ENCODE measurements at places on chromosomes 7 and 10. TPM values are rescaled to one million over a fixed set of nuclear protein-coding genes. Genes with fewer than 3 reads are reported as not detected.
A peak's percentile ranks its signal among the peaks of the same experiment; 100 is the strongest.

- no peak overlapping the region for H3K4me3 ChIP-seq
- peak overlapping the region; percentile 0 for H3K27ac ChIP-seq
- H3K4me1 ChIP-seq = no peaks in the 10 kb centered on the region
- H3K36me3 ChIP-seq = no peaks in the 10 kb centered on the region
- no peak for DNase-seq
Measured at GRCh38 chr10:98170249-98171117, 36.0 kb downstream of the R3HCC1L start.

DNA sequence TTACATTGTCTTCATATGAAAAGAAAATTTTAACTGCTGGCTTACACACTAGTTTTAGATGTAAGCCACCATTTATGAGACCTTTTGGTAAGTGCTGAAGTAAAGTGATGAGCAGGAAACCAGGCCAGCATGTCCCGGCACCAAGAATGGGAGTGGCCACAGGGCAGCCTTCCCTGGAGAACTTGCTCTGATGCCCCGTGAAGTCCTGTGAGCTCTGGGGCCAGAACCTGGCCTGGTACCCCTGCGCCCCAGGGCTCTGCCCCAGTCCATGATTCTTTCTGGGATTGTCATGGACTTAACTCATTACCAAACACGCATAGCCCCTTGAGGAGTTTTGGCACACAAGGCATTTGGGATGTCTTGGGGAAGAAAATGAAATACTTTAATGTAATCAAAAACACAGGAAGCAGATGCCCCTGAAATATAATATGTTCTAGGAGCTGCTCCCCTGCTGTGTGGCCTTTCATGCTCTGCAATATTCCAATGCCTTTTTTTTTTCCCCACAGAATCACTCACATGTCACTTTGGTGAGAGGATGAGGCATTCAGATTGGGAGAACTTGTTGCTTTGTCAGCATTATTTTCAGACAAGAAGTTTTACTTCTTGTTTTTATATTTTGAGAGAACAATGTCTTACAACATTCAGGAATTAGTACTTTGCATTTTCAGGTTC is 53.1 kb upstream of the CXCL12 start:
- no peaks in the 10 kb centered on the region for H3K27me3 ChIP-seq
- no peaks in the 10 kb centered on the region for H3K36me3 ChIP-seq
- H3K4me3 ChIP-seq = no peak overlapping the region

GRCh38 chr7:81025360-81025759 is 106.5 kb upstream of the SEMA3C start:
- H3K27me3 ChIP-seq = no peaks in the 10 kb centered on the region
- no peak overlapping the region for H3K4me3 ChIP-seq
- no peaks in the 10 kb centered on the region for H3K36me3 ChIP-seq
- no peaks in the 10 kb centered on the region for H3K4me1 ChIP-seq

- no peak for DNase-seq
- H3K36me3 ChIP-seq = no peaks in the 10 kb centered on the region
- H3K27me3 ChIP-seq = no peaks in the 10 kb centered on the region
Measured at GRCh38 chr10:103583871-103584215, 90.3 kb downstream of the NEURL1 start.

The AKR1C4 gene
- not detected for total RNA-seq

GRCh38 chr7:66257481-66257880 is 52.3 kb downstream of the TPST1 start:
- H3K27me3 ChIP-seq = no peaks in the 10 kb centered on the region
- H3K36me3 ChIP-seq = no peaks in the 10 kb centered on the region
- H3K4me1 ChIP-seq = no peaks in the 10 kb centered on the region
- no peak overlapping the region for H3K4me3 ChIP-seq
- no peak for DNase-seq

The TMEM270 gene
- not detected for total RNA-seq

- no peak overlapping the region for H3K4me3 ChIP-seq
- H3K36me3 ChIP-seq = no peaks in the 10 kb centered on the region
- no peak overlapping the region for H3K27ac ChIP-seq
- DNase-seq = no peak
- no peaks in the 10 kb centered on the region for H3K4me1 ChIP-seq
- H3K27me3 ChIP-seq = no peaks in the 10 kb centered on the region
Measured at GRCh38 chr7:117034851-117035464, 81.7 kb downstream of the ST7 start.

DNA sequence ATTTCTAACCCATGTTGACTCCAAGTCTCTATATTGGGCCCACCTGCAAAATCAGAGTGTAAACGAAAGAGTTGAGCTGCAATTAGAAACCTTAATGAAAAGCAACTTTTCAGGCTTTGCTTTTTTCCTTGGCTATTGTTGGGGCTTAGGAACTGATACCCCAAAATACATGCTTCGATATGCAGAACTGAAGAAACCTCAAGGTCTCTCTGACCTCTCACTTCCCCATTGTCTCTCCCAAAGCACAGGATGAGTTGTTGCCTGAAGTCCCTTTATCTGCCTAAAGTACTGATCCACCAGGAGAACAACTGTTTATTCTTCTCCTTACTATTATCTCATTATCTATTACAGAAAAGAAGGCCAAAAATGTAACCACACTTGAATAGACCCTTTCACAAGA is 666.0 kb upstream of the LRRTM3 start:
- DNase-seq = no peak
- no peak overlapping the region for H3K27ac ChIP-seq

GRCh38 chr7:2967705-2968104 is 76.0 kb downstream of the CARD11 start:
- DNase-seq = no peak
- no peaks in the 10 kb centered on the region for H3K4me1 ChIP-seq
- H3K27ac ChIP-seq = no peak overlapping the region
- H3K27me3 ChIP-seq = no peaks in the 10 kb centered on the region
- no peak overlapping the region for H3K4me3 ChIP-seq

The C10orf53 gene
- total RNA-seq = not detected

The SAMD9 gene
- total RNA-seq = 7.9 TPM

DNA sequence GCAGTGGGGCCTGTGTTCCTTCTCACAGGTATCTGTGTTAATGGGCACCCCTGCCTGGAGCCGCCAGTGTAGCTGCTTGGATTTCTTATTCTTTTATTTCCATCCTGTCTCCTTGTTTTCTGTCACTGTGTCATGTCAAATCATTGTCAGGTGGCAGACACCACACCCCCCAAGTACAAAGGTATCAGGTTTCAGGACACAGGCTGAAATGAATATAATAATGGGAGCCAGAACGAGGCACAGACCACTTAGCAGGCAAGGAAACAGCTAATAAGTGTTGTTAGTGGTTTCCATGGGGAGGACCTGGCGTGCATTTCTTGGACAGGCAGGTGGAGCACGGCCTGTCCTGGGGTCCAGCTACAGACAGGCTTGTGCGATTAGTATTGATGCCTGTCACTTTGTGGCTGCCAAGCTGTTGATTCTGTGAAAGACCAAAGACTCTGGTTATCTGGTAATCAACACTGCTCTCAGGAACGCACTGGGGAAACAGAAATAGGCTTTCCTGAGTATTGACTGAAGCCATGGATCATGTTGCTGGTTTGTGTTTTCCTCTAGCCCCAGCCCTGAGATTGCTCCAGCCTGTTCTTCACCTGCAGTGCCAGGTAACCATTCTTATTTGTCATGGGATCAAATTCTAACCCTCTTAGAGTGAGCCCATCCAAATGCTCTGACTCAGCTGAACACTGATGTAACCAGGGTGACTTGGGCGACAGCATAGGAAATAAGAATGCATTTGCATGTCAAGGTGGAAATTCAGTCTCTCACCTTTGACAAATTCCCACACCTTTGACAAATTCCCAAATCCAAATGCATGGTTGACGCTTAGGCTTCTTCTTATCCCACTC is 1002.0 kb downstream of the LRMDA start:
- no peak overlapping the region for H3K4me3 ChIP-seq
- H3K27ac ChIP-seq = no peak overlapping the region
- H3K27me3 ChIP-seq = no peaks in the 10 kb centered on the region
- no peaks in the 10 kb centered on the region for H3K36me3 ChIP-seq
- DNase-seq = no peak

GRCh38 chr10:62422068-62422590 is 48.0 kb downstream of the ZNF365 start:
- H3K4me1 ChIP-seq = no peaks in the 10 kb centered on the region
- DNase-seq = no peak
- no peak overlapping the region for H3K4me3 ChIP-seq
- no peaks in the 10 kb centered on the region for H3K27me3 ChIP-seq
- H3K36me3 ChIP-seq = no peaks in the 10 kb centered on the region

- no peaks in the 10 kb centered on the region for H3K4me1 ChIP-seq
- DNase-seq = no peak
Measured at GRCh38 chr7:115410972-115411686, 489.2 kb downstream of the MDFIC start.

- no peak for DNase-seq
- no peaks in the 10 kb centered on the region for H3K27me3 ChIP-seq
- no peak overlapping the region for H3K27ac ChIP-seq
- H3K4me3 ChIP-seq = no peak overlapping the region
- no peaks in the 10 kb centered on the region for H3K4me1 ChIP-seq
Measured at GRCh38 chr7:135929722-135930141, 47.4 kb downstream of the MTPN start.

The SPDYE2B gene
- total RNA-seq = not detected

GRCh38 chr10:121831237-121831636 is 96.6 kb downstream of the ATE1 start:
- H3K27ac ChIP-seq = no peak overlapping the region
- no peaks in the 10 kb centered on the region for H3K27me3 ChIP-seq
- DNase-seq = no peak
- H3K4me1 ChIP-seq = no peaks in the 10 kb centered on the region
- no peak overlapping the region for H3K4me3 ChIP-seq

The SEMA3C gene
- total RNA-seq = 108 TPM

GRCh38 chr7:15828881-15829280 is 142.4 kb upstream of the MEOX2 start:
- no peaks in the 10 kb centered on the region for H3K36me3 ChIP-seq
- DNase-seq = no peak
- no peaks in the 10 kb centered on the region for H3K27me3 ChIP-seq
- H3K4me1 ChIP-seq = no peaks in the 10 kb centered on the region
- H3K4me3 ChIP-seq = no peak overlapping the region

The STX1A gene
- total RNA-seq = 9.5 TPM

The ZP3 gene
- 2.0 TPM for total RNA-seq

DNA sequence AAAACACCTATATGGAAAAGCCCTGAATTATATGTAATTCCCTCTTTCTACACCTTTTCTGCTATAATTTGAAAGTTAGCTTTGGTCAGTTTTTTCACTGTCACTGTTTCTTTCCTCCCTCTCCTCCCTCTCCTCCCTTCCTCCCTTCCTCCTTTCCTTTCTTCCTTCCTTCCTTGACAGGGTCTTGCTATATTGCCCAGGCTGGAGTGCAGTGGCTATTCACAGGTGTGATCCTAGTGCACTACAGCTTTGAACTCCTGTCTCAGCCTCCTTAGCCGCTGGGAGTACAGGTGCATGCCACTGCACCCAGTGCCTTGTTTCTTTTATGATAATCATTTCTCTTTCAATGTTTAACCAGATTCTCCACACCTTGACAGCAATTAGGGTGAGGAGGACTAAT is 22.1 kb upstream of the UMAD1 start:
- no peaks in the 10 kb centered on the region for H3K27me3 ChIP-seq
- H3K27ac ChIP-seq = no peak overlapping the region

The OR2A7 gene
- 59.0 TPM for total RNA-seq

The FAM20C gene
- total RNA-seq = 71.0 TPM

DNA sequence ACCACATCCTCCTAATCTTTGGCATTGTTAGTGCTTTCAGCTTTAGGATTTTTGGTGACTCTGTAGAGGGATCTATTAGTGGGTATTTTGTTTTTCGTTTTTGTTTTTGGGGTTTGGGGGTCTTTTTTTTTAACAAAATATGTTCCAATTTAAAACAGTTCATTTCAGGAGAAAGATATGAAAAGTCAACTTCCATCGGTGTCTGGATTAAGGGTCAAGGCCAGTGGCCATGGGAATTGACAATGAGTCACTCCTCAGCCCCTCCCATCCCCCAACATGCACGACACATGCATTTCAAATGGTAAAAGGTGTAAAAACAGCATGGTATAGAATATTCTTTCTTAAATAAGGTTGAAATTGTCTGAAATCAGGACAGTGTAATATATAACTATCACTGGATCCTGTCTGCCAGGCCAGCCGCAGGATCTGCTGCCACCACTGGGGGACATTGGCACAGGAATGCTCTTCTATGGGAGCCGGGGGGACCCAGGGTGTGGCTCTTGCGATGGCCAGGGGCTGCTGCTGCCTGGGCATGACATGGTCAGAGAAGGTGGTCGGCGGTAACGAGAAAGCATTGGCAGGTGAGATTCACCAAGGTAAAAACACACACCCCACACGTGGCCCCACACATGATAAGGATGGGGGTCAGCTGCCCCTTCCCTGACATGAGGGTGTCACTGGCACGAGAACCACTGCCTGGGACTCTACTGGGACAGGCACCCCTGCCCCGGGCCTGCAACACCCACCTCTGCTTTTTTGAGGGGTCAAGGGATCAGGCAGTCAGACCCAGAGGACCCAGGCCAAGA is 126.2 kb upstream of the KCTD7 start:
- no peaks in the 10 kb centered on the region for H3K4me1 ChIP-seq
- H3K27ac ChIP-seq = no peak overlapping the region
- DNase-seq = no peak
- H3K27me3 ChIP-seq = no peaks in the 10 kb centered on the region
- no peaks in the 10 kb centered on the region for H3K36me3 ChIP-seq
- no peak overlapping the region for H3K4me3 ChIP-seq

- no peaks in the 10 kb centered on the region for H3K36me3 ChIP-seq
- peak overlapping the region; percentile 19 for H3K27ac ChIP-seq
- no peak for DNase-seq
- no peaks in the 10 kb centered on the region for H3K4me1 ChIP-seq
Measured at GRCh38 chr10:78899996-78900714, 168.6 kb upstream of the ZMIZ1 start.

The CNTNAP2 gene
- total RNA-seq = 0.29 TPM

- no peak overlapping the region for H3K27ac ChIP-seq
- no peaks in the 10 kb centered on the region for H3K27me3 ChIP-seq
- no peaks in the 10 kb centered on the region for H3K4me1 ChIP-seq
- DNase-seq = no peak
- H3K36me3 ChIP-seq = no peaks in the 10 kb centered on the region
Measured at GRCh38 chr10:45502458-45502857, 128.4 kb downstream of the ALOX5 start.

DNA sequence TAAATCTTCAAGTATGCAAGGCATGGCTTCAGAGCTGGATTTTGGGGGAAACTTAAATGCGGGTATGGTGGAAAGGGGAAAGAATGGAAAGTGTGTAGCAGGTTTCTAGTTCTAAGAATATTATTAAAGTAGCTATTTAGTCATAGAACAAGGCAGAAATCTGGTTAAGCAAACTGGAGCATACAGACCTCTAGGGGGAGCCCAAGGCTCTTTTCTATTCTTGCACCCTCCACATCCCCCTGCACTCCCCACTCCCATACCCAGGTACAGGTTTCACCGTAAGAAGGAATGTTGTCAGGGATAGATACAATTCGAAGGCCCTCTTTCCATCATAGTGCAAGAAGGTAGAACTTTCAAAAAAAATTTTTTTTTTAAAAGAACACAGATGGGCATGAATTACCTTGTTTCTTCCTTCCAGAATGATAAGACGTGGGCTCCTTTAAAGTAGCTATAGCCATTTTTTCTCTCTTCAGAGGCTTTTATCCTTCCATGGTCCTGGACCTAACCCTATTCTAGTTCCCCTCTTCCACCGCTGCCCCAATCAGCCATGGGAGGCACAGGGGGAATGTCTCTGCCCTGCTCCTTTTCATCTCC is 41.5 kb upstream of the SMIM30 start:
- no peaks in the 10 kb centered on the region for H3K4me1 ChIP-seq
- no peak overlapping the region for H3K4me3 ChIP-seq
- H3K27ac ChIP-seq = no peak overlapping the region
- H3K27me3 ChIP-seq = no peaks in the 10 kb centered on the region
- no peak for DNase-seq

GRCh38 chr7:107276220-107276827 is 107.5 kb downstream of the HBP1 start:
- H3K4me3 ChIP-seq = no peak overlapping the region
- no peaks in the 10 kb centered on the region for H3K36me3 ChIP-seq
- no peaks in the 10 kb centered on the region for H3K4me1 ChIP-seq
- no peak for DNase-seq
- H3K27ac ChIP-seq = no peak overlapping the region
